ENCODE measurements at places on chromosomes 4 and X.

GRCh38 chr4:105859233-105859632, 36.0 kb upstream of the NPNT start:
- no peak for DNase-seq

DNA sequence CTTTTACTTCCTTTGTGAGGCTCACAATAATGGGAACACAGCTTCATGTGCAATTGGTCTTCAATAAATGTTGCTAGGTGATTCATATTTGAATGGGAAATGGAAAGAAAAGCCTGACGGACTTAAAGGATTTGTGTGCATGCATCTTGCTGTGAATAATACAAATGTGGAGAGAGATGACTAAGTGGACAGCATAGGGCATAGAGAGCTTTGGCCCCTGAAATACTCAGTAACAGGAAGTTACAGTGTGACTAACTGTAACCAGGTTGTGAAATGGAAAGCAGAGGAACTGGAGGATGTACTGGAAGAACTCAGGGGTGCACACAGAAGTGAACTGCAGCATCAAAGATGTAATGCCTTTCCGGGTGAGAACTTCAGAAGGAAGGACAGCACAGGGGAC, 206.7 kb downstream of the MGST2 start:
- no peak for DNase-seq

GRCh38 chr4:46329118-46329976, 60.6 kb downstream of the GABRA2 start:
- peak; percentile 39 for DNase-seq

GRCh38 chr4:3044870-3045819, 29.2 kb downstream of the HTT-AS start:
- no peak for DNase-seq
